ENCODE measurements at places on chromosomes 3 and 15. TPM values are rescaled to one million over a fixed set of nuclear protein-coding genes. Genes with fewer than 3 reads are reported as not detected.

GRCh38 chr3:2910997-2911396 lies 199.2 kb downstream of the IL5RA start:
- DNase-seq, result no peak

- no peak for DNase-seq
Observed at GRCh38 chr3:190229632-190230424, 92.4 kb downstream of the CLDN1 start.

DNA sequence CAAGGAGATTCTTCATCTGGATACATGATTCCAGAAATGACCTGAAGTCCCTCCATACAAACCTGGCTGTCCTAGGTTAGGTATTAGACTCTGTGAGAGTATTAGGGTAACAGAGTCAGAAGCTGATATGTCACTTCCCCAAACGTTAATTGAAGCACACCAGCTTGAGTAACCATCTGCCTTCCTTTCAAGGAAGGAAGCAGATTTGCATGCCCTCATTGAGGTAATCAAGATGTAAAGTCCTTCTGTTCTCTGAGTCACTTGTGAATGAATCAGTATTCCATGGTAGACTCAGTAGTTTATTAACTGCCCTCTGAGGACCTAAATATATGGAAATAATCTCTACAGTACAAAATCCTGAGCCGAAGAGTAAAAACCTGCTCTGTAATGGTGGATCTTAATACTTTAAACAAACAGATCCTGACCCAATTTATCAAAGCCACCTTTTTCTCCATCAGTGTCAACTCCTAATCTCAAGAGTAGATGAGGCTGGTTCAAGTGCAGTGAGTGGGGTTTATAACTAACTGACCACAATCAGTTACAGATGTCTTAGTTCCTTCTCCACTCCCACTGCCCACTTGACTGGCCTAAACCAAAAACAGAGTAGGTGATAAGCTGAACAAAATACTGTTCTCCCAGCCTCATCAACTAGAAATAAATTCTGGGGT lies 246.2 kb upstream of the CHRM5 start:
- no peak for DNase-seq

DNA sequence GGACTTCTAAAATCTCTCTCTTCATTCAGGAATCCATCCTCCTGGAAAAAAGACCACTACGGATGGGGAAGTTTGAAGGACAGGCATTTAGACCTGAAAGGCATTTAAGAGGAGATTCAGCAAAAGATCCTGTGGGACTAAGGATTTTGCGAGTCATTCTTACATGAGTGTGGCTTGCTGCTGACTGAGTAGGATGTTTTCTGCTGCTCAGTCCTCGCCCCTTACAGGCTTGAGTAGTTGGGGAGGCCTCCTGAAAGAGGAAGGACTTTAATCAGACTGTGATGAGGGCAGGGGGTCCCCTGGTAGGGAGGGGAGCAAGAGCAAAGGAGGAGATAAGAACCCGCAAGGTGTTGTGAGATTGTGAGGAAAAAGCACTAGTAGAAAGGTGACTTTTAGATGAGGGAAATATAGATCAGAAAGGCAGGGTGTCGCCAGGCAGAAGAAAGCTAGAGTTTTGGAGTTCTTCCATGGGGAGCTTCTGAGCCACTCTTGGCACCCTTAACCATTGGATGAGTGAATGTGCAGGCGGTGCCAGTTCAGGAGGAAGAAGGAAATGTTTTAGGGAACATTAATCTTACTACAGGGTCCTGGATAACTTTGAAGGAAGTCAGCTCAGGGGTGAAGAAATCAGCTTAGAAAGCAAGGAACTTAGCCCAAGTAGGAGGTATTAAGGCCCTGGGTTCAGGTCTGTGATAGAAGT lies 171.1 kb downstream of the RORA start:
- no peak for DNase-seq

The PRR20G gene
- not detected for polyA plus RNA-seq

DNA sequence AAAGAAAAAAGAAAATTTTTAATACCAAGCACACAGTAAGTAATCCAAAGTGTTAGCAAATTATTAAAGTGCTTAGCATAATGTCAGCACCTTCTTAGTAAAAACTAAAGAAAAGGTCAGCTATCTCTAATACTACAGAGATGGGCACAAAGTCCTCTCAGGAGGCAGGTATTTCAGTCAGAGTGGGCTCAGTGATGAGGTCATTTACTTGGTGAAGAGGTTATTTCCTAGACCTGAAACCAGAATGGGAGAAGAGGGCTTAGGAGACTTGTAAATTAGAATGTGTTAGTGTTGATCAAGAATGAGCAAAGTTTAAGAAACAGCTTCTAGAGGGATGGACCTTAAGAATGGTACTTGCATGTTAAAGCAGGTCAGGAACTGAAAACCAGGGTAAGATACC lies 8.7 kb upstream of the PKM start:
- no peak for DNase-seq

DNA sequence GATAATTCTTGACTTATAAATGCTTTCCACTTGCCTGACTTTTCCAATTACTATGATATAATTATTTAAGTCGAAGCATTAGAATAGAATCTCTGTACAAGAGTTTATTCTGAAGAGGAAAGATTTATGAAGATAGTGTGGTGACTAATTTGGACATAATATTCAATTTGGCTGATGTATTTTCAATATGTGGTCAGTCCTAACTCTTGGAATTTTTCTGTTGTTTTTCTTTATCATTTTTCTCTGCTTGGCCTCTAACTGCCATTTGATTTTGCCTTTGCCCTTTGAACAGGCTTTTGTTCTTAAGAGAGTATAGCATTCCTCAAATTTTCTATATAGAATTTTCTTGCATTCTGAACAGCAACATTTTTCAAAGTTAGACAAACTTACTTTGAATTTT lies 2.6 kb upstream of the MDFIC2 start:
- DNase-seq, result no peak

DNA sequence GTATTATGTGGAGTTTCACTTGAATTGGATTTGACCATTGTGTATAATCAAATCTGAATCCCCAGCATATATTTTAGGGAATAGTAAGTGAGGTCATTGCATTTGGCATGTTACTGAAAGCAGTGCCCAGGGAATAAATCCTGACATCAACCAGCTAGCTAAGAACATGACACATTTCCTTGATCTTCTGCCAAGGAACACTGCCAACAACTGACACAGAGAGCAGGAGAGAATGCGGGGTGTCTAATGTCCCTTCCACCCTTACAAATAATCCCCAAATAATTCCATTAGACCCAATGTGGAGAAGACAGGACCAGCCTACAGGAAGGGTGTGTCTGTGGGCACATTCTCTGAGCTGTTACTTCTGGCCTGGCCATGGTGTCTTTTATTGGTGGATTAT lies 30.6 kb upstream of the UBE3A start:
- DNase-seq, result no peak

DNA sequence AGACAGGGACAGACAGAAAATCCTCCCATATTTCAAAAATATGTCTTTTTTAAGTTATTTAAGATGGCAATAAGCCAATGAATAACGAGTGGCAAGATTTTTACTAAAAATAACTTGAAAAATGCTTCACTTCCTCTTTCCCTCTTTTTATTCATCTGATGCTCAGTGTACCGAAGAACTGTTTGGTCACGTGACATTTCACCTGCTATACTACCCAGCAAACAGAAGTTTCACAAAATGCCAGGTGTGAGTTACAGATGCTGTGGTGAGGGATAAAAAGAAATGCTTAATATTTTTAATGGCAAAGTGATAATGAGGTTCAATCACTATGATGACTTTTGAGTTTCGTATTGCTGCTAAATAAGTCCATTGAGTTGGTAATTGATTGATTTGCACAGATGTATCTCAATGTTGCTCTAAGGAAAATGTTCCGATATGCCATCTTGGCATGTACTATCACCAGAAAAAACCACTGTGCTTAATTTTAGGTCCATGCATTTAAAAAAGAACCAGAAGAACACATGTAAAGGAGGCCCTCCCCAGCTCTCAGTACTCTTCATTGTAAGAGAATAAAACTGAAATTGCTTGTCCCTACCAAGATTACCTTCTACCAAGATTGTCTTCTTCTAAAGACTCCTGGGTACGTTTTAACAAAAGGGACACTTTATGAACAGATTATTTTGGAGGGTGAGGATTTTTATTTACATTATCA lies 26.0 kb upstream of the SEC62 start:
- DNase-seq, result no peak

DNA sequence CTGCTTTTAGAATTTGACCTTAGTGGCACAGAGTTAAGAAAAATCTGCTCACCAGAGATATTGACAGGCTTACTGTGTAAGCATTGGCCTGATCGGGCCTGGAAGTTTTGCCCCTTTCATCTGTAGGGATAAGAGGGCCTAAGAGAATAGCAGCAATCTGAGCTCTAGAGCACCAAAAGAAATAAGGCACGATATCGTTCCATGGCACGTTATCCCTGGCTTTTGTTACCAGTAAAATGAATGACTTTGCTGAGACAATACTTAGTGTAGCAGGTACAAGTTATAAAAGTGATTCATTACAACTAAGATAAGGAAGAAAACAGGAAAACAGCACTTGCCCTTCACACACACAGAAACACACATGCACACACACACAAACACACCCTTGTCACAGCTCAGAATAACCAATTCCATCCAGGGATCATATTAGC lies 5.0 kb downstream of the THBS1 start:
- DNase-seq, result no peak

GRCh38 chr3:150220041-150220440 lies 188.1 kb upstream of the TSC22D2 start:
- no peak for DNase-seq

GRCh38 chr3:123385981-123386380 lies 62.9 kb downstream of the ADCY5 start:
- no peak for DNase-seq

The C2CD4B gene
- 0.36 TPM for polyA plus RNA-seq

DNA sequence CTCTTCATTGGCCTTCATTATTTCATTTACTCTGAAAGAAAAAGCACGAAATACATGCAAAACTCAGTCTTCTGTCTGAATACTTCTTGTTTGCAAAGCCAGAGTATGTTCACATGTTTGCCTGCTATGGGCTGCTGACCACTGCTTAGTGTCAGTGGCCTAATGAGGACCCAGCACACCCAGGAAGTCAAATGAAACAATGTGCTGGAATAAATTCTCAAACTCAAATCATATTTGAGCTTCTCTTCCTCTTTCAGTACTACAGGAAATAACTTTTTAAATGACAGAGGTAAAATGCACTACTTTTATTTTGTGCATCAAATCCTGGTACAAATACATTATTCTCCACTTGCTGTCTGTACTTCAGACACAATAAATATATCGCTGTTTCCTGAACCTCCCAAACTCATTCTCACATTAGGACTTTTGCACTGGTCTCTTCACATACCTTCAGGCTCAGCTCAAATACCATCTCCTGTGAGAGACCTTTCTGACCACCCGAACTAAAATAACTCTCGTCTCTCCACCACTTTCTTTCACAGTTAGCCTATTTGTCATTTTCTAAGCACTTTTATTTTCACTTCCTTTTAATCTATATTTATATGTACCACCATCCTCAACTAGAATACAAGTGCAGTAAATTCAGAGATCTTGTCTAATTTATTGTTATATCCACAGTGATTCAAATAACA lies 176.8 kb downstream of the TUSC7 start:
- no peak for DNase-seq

The CCR1 gene
- polyA plus RNA-seq, result 3.0 TPM

The TTC23 gene
- polyA plus RNA-seq, result 32.6 TPM

DNA sequence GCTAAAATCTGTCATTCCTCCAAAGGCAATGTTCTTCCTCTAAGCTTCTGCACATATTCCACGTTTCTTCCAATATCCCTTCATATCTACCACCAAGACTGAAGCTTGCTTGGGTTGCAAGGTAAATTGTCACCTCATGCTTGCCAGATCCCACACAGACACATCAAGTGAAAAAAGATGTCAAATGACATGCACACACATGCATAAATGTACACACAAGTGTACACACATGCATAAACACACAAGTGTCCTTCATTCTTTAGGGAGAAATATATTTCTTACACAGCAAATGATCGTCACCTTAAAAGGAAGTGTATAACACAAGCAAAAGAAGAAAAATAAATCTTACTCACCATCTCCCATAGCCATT lies 59.4 kb downstream of the CLASP2 start:
- DNase-seq, result no peak

- DNase-seq, result no peak
Observed at GRCh38 chr3:36677331-36678007, 86.9 kb downstream of the DCLK3 start.

DNA sequence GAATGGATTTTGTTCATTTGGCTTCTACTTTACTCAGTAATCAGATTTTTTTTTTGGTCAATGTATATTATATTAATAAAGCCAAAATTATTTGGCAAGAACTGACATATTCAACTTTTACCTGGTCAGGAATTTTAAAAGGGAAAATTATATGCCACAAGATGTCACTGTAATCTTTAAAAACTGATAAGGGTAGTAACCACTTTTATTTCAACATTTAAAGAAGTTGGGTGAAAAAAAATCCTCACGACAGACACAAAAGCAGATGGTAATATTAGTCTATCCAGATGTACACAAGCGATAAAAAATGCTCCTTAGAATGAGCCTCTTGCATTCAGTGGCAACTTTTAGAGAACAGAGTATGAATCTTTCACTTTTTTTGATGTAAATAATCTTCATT lies 101.9 kb downstream of the SERPINI1 start:
- no peak for DNase-seq

GRCh38 chr15:81115054-81115939 lies 18.8 kb upstream of the CFAP161 start:
- DNase-seq, result no peak

The CCRL2 gene
- 1.0 TPM for polyA plus RNA-seq

GRCh38 chr3:125622381-125622791 lies 27.1 kb upstream of the OSBPL11 start:
- DNase-seq, result no peak

DNA sequence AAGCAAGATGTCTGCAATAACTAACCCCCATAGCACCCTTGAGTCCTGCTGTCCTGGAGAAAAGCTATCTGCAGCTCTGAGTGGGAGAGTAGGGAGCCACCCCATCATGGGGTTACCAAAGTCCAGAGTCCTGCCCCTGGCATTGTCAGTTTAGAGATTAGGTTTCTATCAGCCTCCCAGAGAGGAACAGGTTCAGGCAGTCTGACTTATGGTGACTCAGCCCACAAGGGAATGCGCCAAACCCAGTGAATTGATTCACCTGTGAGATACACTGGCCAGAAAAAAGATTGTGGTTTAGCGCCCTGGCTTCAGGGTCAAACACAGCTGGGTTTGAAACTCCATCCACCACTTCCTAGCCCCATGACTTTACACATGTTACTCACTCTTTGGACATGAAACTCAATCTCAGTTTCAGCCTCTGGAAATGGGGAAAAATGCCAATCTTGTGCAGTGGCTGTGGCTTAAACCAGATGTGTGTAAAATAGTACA lies 263.6 kb upstream of the HES1 start:
- DNase-seq, result no peak

DNA sequence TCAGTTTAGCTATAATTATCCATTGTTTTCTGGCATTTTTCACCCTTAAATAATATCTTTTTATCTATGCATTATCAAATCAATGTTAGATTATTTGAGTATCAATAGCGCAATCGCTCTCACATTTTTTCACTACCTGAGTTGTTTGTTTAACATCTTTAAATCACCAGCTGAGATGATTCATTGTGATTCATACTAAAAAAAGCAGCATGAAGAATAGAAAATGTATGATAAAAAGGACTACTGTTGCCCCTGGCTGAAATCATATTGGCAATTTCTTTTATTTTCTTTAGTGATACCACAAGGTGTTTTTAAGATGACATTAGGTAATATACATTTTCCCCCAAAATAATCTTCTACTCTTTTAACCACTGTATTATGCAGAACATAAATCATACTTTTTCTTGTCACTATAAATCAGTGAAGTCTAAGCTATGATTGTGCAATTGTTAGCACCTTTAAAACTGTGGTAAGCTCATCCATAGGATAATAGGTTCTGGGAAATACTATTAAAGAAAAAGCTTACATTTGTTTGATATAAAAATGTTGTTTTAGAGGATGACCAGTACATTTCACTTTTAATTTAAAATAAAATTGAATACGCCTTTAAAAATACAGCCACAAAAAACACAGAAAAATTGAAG lies 889.1 kb downstream of the NAALADL2 start:
- DNase-seq, result no peak

Measured in right renal pelvis (tissue), 4 donors.